MM.1S (cell line): ENCODE measurements at places on chromosomes 5 and 9.

DNA sequence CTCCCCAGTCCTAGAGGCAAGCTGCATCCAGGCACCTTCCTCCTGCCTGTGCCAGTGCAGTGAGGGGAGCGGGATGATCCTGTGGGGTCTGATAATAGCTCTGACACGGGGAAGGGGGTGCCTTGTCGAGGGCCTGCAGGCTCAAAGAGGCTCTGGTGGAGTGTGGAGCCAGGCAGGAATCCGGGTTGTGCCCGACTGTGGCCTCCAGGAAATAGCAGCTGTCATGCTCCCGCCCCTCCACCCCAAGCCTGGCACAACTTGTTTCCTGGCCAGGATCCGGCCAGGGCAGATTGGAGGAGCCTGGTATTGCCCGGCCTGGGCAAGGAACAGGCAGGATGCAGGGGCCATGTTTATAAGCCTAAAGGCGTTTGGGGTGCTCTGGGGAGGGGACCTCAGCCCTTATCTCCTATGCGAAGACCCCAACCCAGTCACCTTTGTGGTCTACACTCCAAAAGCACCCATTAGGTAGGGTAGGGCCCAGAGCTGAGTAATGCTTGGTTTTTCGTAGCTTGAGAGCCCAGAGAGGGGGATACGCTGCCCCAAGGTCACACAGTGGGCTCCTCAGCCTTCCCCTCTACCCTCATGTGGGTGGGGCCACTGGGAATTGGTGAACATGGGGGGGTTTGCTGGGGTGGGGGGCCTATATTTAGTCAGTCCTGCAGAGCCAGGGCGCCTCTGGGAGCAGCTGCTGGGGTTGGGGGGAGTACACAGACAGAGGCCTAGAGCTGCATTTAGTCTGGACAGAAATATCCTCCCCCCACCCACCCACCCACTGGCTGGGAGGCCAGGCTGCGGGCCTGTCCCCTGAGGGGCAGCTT lies 12.2 kb downstream of the CXXC5 start:
- no peak for DNase-seq
- H3K4me1 ChIP-seq: peaks cover 9% of the 10 kb centered on the region
- no peaks in the 10 kb centered on the region for H3K36me3 ChIP-seq
- H3K27ac ChIP-seq: no peak overlapping the region
- no peak overlapping the region for H3K4me3 ChIP-seq

DNA sequence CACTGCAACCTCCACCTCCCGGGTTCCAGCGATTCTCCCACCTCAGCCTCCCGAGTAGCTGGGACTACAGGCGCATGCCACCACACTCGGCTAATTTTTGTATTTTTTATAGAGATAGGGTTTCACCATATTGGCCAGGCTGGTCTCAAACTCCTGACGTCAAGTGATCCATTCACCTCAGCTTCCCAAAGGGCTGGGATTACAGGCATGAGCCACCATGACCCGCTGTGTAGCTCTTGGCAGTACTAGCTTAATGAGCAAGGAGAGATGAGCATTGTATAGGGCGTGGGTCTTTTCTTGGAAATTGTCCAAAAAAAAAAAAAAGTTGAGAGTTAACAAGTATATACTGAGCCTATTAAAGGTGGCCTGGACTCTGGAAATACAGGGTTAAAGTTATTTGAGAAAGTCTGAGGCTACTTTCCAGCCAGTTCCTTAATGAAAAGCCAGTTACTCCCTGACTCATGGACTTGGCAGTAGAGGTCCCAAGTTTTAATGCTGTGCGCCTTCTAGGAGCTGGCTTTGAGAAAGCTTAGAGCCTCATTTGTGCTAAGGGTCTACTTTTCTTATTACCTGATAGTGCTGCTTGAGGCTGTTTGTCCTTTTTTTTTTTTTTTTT lies 4.2 kb upstream of the FGF18 start:
- no peaks in the 10 kb centered on the region for H3K27me3 ChIP-seq
- H3K4me1 ChIP-seq: peaks cover 11% of the 10 kb centered on the region
- H3K27ac ChIP-seq: no peak overlapping the region
- H3K4me3 ChIP-seq: no peak overlapping the region

GRCh38 chr9:126051446-126052130 lies 275.0 kb upstream of the MVB12B start:
- no peak for DNase-seq
- H3K27me3 ChIP-seq: peaks cover 66% of the 10 kb centered on the region
- H3K4me3 ChIP-seq: no peak overlapping the region
- H3K4me1 ChIP-seq: no peaks in the 10 kb centered on the region
- H3K36me3 ChIP-seq: no peaks in the 10 kb centered on the region
- no peak overlapping the region for H3K27ac ChIP-seq

DNA sequence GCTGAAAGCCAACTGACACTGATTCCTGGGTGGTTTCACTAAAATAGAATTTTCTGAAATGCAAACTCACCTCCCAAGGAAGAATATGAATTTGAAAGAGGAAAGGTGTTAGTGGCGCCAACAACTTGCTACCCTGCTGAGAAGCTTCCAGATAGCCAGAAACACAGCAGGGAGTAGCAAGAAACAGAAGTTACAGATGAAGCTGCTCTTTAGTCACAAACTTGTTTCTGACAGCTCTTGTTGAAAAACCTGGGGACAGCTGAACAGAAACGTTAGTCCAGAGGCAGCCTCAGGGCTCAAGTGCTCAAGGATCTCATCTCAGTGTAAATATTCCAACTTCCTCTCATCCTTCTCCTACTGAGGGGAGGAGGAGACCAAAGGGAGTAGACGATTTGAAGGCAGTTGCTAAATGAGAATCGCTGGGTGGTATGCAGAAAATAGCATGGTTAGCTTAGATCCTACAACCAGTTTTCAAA lies 184.1 kb downstream of the PDE4D start:
- no peaks in the 10 kb centered on the region for H3K4me1 ChIP-seq
- H3K27ac ChIP-seq: no peak overlapping the region
- H3K36me3 ChIP-seq: no peaks in the 10 kb centered on the region
- no peak for DNase-seq

DNA sequence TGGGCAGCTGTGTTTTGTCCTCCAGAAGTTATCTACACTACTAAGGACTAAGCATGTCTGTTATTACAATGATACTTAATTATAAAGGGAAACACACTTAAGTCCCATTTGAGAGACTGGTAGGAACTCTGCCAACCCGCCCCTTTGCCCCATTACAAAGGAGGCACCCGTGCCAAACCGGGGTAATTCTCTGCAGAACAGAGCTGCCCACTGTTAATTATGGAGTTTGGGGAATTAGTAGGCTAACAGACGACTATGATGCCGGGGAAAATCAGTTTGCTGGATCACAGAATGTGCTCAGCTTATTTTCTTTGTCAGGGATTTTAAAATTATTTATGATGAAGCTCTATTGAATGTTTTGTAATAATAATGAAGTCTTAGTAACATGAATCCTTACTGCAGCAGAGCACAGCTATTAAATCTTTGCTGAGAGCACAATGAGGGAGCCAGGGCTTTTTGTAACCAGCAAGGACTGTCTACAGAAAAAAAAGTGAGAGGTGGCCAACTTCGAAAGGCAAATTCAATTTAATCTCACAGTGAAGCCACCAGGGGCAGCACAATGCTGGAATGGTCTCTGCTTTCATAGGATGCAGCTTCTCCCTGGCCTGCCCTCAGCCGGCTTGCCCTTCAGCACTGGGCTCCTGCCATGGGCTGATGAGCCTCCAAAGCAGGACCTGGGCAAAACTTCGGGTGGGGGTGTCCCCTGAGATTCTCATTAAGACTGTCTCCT lies 134.5 kb downstream of the GNAQ start:
- H3K4me1 ChIP-seq: peaks cover 9% of the 10 kb centered on the region
- H3K27me3 ChIP-seq: no peaks in the 10 kb centered on the region
- H3K36me3 ChIP-seq: no peaks in the 10 kb centered on the region
- no peak overlapping the region for H3K4me3 ChIP-seq
- H3K27ac ChIP-seq: no peak overlapping the region

DNA sequence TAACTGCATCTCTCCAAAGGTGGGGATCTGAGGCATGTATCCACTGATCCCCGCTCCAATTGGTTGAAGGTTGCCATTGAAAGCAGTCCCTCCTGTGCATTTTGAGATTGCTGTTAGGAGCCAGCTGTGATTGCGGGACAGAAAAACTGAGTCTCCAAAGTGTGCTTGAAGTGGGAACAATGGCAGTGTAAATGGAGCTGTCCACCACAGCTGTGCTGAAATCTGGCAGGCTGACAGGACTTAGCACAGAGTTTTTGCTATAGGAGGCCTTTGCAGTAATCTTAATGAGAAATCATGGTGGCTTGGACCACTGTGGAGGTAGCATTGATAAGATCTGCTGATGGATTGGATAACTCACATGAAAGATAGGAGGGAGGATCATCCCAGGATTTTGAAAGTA lies 3.3 kb downstream of the RNF20 start:
- H3K36me3 ChIP-seq: peaks cover 10% of the 10 kb centered on the region; the same call in 1 of the 2 replicates
- DNase-seq: no peak
- no peak overlapping the region for H3K4me3 ChIP-seq
- H3K27me3 ChIP-seq: no peaks in the 10 kb centered on the region
- no peak overlapping the region for H3K27ac ChIP-seq

GRCh38 chr5:17854901-17855300 lies 220.6 kb downstream of the TAF11L14 start:
- no peaks in the 10 kb centered on the region for H3K27me3 ChIP-seq
- no peak overlapping the region for H3K27ac ChIP-seq
- H3K36me3 ChIP-seq: no peaks in the 10 kb centered on the region

DNA sequence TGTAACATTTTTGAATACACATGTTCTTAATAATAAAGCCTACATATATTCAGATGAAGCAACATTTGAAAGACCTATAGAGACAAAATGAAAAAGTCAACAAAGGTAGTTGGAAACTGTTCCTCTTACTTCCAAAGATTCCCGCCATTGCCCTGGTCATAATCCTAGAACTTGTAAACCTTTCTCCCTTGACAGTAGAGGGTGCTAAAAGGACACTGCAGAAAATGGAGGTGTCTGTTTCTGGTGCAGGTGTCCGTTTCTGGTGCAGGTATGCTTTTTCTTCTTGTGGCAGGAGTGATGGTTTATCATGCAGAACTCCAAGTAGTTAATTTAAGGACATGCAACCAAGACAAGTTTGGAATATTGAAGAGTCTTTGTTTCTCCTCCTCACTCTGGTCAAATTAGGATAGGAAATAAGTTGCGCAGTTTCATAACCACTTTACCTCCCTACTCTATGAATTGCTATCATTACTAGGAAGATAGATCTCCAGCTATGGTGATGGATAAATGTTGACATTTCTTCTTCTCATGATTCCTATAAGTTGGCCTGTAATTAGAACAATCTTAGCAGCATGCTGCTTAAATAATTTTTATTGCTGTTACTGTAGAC lies 56.0 kb upstream of the FAM174A start:
- no peaks in the 10 kb centered on the region for H3K4me1 ChIP-seq
- H3K36me3 ChIP-seq: no peaks in the 10 kb centered on the region
- H3K4me3 ChIP-seq: no peak overlapping the region
- peak; percentile 76 for DNase-seq
- no peak overlapping the region for H3K27ac ChIP-seq

DNA sequence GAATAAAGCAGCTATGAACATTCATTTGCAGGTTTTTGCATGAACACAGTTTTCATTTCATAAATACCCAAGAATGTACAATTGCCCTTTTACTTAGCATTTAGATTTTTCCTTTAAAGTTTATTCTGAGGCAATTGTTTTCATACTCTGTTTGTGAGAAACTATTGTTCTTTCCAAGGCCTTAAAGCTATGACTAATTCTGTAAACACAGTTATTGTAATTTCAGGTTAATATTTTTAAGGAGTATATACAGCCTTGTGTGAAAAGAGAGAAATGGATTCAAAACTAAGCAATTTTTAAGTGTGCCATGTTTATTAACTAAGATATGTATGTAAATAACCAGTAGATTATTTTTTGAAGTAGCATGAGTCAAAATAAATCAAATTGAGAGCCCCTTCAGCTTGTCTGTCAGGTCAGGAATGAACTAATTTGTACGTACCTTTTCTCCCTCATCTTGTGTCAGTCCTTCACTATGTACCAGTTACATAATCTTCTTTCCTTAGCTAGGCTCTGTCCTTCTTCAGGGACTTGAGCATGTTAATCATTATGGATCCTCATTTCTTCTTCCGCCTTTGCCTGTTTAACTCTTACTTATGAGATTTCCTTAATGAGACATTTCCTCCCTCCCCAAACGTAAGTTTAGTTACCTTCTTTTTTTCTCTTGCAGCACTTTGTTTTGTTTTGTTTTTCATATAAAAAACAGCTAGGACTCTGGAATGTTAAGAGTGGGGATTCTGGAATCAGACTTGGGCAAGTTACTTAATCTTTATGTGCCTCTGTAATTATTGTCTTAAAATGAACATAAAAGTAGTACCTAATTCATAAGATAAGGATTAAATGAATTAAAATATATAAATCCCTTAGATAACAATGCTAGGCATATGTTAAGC lies 63.6 kb downstream of the NIPBL start:
- peaks cover 14% of the 10 kb centered on the region for H3K4me1 ChIP-seq
- no peak overlapping the region for H3K4me3 ChIP-seq
- H3K36me3 ChIP-seq: no peaks in the 10 kb centered on the region
- H3K27ac ChIP-seq: no peak overlapping the region

DNA sequence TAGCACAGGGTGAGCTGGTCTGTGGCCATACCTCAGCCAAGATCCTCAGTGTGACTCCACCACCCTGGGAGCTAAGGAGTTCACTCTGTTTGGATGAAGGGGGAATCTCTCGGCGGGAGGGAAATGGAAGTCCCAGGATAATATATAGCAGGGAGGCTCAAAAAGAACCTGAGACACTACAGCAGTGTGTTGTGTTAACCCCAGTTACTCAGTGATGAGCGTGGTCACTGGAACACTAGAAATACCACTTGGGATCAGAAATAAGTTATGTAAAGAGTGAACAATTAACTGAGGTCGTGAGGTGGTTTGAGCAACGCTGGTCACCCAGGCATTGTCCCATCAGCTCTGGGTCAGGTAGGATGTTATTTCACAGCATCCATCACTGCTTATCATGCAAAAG lies 59.3 kb upstream of the ADAMTS16 start:
- no peaks in the 10 kb centered on the region for H3K27me3 ChIP-seq
- no peak for DNase-seq

GRCh38 chr5:140408750-140409241 lies 7.2 kb downstream of the ANKHD1 start:
- H3K4me1 ChIP-seq: no peaks in the 10 kb centered on the region; the same call in 1 of the 2 replicates
- DNase-seq: no peak
- H3K27me3 ChIP-seq: no peaks in the 10 kb centered on the region
- peaks cover 2% of the 10 kb centered on the region; the same call in 1 of the 2 replicates for H3K36me3 ChIP-seq
- H3K27ac ChIP-seq: no peak overlapping the region
- H3K4me3 ChIP-seq: no peak overlapping the region

DNA sequence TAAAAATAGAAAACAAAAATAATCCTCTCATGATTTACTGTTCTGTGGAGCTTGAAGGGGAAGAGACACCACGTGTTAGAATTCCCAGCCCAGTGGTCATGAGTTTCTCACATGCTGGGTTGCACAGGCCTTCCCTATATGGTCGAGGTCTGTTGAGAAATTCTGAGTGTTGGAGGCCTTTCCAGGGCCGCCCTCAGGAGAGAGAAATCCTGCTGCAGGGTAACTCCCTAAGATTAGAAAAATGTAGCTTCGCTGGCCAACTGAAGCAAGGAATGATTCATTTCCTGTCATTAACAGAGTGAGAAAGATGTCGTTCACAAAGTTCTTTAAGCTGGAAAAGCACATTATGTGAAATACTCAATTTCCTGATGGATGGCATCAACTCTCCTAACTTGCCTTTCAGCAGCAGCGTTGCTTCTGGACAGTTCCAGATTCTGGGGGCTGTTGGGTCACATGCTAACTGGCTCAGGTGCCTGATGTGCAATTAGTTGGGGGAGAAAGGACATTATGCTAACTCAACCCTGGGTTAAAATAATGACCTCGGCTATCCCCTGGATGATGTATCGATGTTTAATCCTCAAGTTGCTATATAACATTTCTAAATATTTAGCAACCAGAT lies 104.8 kb upstream of the CD180 start:
- H3K27me3 ChIP-seq: no peaks in the 10 kb centered on the region
- H3K4me3 ChIP-seq: no peak overlapping the region
- H3K4me1 ChIP-seq: no peaks in the 10 kb centered on the region

- no peak overlapping the region for H3K27ac ChIP-seq
- no peaks in the 10 kb centered on the region for H3K27me3 ChIP-seq
- DNase-seq: no peak
Observed at GRCh38 chr9:79578891-79579290, 7.1 kb downstream of the TLE4 start.
